ENCODE measurements at places on chromosomes 2 and 18.

- DNase-seq, result no peak
Measured at GRCh38 chr18:62659698-62660097, 55.6 kb upstream of the PHLPP1 start.

DNA sequence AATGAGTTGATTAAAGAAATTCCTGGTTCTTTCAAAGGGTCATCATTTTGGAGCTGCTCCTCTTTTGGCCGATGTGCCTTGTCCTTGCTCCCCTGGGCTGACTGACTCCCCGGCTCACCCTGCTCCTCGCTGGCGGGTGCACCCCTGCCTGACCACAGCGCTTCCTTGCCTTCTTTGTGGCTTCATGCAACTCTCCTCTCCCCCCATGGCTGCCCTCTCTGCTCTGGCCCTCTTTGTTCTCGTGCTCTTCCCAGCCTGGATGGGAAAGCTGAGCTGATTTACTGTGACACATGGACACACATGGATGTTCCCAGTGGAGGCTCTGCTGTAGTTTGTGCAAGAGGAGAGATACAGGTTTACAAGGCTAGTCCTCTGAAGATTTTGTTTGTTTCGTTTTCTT, 234.6 kb downstream of the HAUS1 start:
- no peak for DNase-seq

GRCh38 chr18:6414118-6414722, 491 bp downstream of the L3MBTL4 start:
- DNase-seq, result peak; percentile 42

- no peak for DNase-seq
Measured at GRCh38 chr2:66446941-66447340, 12.0 kb downstream of the MEIS1 start.

DNA sequence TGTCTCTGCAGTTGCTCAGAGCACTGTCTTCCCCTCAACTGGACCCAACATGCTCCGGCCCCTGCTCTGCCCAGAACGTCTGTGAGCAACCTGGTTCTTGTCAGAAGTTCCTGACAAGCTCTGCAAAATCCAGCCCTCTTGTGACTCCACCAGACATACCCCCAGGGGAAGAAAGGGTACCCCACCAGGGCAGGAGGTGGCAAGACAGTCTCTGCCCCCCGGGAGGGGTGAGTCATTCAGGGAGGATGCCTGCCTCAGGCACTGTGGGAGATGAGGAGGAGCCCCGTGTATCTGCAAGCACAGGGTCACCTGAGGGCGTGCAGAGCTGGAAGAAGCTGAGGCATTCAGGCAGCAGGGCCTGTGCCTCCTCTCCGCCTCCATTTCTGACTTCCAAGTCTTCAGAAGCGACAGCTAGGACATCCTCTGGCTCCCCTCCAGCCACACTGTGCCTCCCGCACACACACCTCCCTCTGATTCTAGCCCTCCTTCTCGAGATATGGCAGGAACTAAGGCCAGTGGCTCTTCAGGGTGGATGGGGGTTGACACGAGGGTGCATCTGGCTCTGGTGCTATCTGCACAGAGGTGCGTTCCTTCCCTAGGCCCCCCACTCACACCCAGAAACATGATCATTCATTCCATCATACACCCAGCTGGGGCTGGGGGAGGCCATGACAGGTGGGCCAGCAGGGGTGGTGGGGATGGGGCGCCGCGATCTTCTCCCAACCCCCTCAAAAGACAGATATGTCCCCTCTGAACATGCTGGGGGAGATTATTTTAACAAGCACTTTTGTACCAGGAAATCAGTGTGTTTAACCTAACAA, 222.2 kb downstream of the CYP26B1 start:
- DNase-seq, result no peak

GRCh38 chr18:62045316-62045715, 141.5 kb downstream of the PIGN start:
- DNase-seq, result no peak

GRCh38 chr18:48904091-48904490, 46.7 kb downstream of the SMAD7 start:
- no peak for DNase-seq

DNA sequence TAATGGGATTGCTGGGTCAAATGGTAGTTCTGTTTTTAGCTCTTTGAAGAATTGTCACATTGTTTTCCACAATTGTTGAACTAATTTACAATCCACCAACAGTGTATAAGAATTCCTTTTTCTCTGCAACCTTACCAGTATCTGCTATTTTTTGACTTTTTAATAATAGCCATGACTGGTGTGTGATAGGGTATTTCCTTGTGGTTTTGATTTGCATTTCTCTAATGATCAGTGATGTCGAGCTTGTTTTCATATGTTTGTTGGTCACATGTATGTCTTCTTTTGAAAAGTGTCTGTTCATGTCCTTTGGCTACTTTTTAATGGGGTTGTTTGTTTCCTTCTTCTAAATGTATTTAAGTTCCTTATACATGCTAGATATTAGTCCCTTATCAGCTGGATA, 322.3 kb downstream of the CDH2 start:
- DNase-seq, result no peak

GRCh38 chr2:152542337-152542994, 174.8 kb downstream of the PRPF40A start:
- DNase-seq, result no peak
